ENCODE measurements at places on chromosomes 1 and 21. TPM values are rescaled to one million over a fixed set of nuclear protein-coding genes. Genes with fewer than 3 reads are reported as not detected.

- no peak for DNase-seq
Measured at GRCh38 chr1:2554621-2555387, 1.4 kb upstream of the TNFRSF14 start.

- no peak for DNase-seq
Measured at GRCh38 chr1:204983881-204984280, 59.1 kb upstream of the CNTN2 start.

The KCTD3 gene
- 51.7 TPM for total RNA-seq

GRCh38 chr1:102595106-102595505, 513.2 kb downstream of the COL11A1 start:
- no peak for DNase-seq

DNA sequence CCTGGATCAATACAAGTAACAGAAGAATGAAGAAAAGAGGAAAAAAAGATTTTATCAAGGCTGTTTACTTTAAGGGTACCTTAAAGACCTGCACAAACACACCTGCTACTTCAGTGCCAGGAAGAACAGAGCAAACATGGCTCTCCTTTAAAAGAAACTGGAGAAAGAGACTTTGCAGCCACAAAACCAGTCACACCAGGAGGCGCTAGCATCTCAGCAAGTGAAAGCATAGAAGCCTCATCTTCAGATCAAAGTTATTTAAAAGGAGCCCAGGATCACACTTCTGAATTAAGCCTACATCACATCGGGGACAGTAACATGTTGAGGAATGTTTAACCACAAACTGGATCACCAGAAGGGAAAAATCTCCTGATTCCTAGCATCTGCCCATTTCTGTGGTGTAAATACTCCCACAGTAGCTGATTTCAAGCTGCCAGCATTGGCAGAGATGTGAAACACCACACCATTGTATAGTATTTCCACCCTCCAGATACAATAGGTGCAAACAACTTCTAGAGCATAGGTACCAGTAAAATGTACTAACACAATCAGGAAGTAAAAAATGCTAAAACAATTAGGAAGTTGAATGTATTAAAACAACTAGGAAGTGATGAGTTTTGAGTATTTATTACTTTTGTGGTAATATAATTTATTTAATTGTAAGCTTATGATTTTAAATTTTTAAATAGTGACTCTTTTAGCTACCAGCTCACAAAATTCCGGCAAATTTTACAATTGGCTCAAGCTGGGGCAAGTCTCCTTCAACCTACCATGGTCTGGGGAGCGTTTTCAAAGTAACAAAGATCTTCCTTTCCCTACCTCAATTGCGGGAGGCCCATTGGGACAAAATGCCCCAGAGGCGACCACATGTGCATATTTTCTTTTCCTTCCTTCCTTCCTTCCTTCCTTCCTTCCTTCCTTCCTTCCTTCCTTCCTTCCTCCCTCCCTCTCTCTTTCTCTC, 105.3 kb upstream of the CLDN14 start:
- no peak for DNase-seq

GRCh38 chr1:22540337-22540736, 23.0 kb upstream of the EPHA8 start:
- DNase-seq: no peak
